ENCODE measurements at places on chromosomes 12 and 14.

GRCh38 chr14:74638966-74639365 is 26.9 kb upstream of the LTBP2 start:
- no peak for DNase-seq

DNA sequence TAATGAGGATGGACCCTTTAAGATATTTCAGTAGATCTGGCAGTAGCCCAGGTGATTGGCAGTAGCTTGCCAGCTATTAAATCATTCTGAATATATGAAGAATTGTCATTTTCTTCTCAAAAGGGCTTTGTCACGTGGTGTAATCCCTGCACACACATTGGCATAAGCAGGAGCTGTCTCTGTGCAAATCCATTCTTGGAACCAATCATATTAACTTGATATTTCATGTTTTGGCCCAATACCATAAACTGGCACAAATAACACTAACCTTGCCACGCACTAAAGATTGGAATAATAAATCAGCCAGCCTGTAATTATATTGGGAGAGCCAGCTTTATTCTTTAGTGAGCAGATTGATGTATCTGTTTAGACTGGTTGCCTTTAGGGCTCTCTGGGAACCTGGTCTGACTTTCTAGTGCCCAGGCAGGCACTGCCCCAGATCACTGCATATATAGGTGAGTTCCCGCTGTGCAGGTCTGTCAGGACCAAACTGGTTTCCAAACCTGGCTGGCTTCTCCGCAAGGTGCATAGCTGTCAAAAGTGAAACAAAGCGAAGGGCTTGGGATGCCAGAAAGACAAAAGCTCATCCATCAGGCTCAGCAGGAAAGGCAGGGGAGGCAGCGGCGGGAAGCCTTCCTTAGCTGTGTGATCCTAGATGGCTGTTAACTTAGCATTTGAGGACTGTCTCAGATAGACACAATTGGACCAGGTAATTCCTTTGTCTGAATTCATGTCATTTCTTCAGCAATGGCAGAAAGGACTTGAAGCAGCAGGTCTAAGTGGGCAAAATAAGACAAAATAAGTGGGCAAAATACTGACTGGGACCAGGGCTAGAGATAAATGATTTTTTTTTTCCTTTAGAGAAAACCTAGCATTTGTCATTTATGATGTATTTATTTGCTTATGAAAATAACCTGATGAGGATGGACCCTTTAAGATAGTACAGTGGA is 128.8 kb upstream of the DYRK2 start:
- DNase-seq = no peak

DNA sequence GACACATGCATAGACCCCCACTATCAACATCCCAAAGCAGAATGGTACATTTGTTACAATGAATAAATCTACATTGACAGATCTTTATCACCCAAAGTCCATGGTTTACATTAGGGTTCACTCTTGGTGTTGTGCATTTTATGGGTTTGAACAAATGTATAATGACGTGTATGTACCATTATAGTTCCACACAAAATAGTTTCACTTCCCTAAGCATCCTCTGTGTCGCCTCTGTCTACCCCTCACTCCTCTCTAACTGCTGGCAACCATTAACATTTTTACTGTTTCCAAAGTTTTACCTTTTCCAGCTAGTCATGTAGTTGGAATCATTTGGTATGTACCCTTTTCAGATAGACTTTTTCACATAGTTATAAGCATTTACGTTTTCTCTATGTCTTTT is 69.5 kb upstream of the LMO3 start:
- no peak for DNase-seq

- no peak for DNase-seq
Observed at GRCh38 chr12:131917711-131918306, 11.3 kb upstream of the PUS1 start.

- no peak for DNase-seq
Observed at GRCh38 chr14:103095210-103095778, 769 bp downstream of the EXOC3L4 start.

DNA sequence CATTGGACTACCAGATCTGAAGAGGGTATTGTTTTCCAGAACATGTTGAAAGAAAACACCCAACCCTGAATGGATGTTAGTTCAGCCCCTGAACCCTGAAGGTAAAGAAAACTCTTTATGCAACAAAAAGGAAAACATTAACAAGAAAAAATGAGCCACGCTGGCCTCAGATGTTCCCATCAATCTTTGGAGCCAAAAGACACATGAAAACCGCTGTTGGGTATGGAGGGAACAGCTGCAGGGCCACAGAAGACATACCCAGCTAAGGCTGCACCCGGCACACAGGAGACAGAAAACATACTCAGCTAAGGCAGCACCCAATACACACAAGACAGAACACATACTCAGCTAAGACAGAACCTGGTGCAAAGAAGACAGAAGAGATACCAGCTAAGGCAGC is 51.3 kb upstream of the GALNT9 start:
- DNase-seq = no peak

DNA sequence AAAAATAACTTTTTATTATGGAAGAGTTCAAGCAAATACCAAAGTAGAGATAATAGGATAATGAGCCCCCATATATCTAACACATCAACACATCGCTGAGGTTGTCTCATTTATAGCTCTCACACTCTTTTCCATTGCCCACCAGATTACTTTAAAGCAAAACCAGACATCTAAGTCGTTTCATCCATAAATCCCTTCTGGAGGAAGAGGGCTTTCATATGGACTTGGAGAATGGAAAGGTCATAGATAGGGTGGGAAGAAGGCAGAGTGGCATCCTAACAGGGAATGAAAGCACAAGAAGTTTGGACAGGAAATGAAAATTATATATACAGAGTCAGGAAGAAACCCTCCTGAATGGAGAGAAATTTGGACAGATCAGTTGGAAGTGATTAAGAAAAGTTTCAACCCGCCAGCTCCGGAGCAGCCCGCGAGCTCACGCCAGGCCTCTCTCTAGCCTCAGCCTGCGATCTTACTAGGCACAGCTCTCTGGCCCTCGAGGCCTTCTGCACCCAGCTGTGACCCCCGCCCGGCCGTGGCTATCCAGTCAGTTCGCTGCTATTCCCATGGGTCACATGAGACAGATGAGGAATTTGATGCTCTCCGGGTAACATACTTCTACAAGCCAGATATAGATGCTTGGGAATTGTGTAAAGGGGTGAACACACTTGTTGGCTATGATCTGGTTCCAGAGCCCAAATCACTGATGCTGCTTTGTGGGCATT is 48.4 kb upstream of the NID2 start:
- DNase-seq = no peak

DNA sequence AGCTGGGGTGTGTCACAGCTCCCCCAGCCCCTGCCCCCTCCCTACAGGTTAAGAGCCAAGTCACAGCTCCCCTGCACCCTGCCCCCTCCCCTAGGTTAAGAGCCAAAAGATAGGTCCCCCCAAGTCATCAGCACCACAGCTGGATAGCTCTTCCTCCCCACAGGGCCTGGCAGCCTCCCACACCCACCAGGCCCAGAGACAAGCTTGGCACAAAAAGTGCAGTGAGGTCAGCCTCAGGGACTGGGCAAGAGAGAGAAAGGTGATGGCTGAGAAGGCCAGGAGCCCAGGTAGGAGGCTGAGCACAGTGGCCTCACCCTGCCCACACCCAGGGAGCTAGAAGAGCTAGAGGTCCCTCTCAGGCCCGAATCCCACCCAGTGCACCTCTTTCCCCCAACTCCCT is 8.7 kb downstream of the ITGA7 start:
- DNase-seq = no peak

- DNase-seq = no peak
Observed at GRCh38 chr12:39780411-39780912, 160.9 kb upstream of the ABCD2 start.

DNA sequence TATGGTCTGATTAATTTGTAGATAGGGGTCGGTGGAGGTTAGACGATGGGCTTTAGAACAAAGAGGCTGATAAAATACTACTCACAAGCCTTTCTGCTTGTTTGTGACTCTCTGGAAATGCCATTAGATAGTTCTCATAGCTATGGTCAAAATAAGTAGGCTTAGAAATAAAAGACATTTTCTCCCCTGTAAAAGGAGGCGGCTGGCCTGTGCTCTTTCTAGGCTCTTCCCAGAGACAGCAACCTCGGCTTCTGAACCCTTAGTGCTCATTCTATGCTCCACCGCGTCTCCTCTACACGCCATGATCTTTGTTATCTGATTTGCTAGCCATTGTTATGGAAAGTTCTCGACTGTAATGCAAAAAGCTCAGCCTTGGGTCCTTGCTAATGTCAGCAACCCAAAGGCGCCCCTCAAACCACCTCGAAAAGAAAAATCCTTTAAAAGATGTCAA is 64.5 kb downstream of the CRADD start:
- no peak for DNase-seq

- peak; percentile 75 for DNase-seq
Observed at GRCh38 chr12:55930771-55931316, at the start of gene DGKA. TSS of gene DGKA (plus strand) at chr12:55931162. CDS start at chr12:55936504, 5,342 bp downstream.

- no peak for DNase-seq
Observed at GRCh38 chr12:34405286-34406227, 383.3 kb downstream of the ALG10 start.

DNA sequence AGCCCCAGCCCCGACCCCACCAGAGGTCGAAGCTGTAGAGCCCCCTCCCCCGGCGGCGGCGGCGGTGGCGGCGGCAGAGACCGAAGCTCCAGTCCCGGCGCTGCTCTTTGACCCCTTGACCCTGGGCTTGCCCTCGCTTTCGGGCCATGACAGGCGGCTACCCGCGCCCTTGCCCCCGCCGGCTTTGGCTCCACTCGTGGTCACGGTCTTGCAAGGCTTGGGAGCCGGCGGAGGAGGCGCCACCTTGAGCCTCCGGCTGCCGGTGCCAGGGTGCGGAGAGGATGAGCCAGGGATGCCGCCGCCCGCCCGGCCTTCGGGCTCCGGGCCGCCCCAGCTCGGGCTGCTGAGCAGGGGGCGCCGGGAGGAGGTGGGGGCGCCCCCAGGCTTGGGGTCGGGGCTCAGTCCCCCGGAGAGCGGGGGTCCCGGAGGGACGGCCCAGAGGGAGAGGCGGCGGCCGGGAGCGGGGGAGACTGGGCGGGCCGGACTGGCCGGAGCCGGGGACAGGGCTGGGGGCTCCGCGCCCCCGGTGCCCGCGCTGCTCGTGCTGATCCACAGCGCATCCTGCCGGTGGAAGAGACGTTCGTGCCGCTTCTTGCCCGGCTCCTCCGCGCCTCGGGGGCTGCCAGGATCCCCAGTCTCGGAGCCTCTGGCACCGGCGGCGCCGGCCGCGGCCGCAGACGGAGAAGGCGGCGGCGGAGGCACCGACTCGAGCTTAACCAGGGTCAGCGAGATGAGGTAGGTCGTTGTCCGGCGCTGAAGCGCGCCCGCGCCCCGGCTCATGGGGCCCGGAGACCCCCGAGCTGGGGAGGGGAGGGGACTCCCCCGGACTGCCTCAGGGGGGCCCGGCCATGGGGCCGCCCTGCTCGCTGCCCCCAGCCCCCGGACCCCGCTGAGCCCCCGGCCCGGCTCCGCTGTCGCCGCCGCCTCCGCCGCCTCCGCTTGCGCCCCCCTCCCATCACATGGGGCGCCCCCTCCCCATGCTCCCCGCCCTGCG is 778 bp downstream of the AGAP2 start:
- no peak for DNase-seq

DNA sequence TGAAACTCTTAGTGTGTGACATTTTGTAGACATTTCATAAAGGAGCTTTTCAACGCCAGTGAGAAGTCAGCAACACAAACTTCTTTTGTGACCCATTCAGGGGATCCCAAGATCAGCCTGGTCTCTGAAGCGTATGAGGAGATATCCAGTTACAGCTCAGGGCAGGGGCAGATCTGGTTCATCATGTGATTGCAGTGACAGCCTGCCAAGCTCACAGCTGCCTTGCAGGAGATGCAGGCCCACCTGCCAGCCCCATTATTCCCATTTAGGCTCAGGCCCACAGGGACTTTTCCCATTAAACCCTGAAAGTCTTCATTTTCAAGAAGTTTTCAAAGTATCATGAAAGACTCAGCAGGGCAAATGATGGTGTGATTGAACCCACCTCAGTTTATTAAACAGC is 38.3 kb downstream of the SRGAP1 start:
- DNase-seq = no peak

DNA sequence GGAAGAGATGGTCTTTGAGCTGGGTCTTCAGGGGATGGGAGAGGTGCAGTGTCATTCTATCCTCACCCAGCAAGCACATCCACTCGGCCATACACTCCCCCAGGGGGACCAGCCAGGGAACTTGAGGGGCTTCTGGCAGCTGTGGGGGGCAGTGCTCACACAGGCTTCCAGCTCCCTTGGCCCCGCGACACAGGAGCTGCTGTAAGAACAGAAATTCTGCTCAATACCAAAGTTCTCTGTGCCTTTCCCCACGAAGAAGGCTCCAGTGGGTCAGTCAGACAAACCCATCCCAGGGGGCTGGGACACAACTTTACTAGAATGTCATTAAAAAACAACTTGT is 289.1 kb upstream of the RTL1 start:
- no peak for DNase-seq

GRCh38 chr12:51242120-51242519 is 3.5 kb downstream of the DAZAP2 start:
- no peak for DNase-seq

GRCh38 chr14:85934886-85935254 is 404.9 kb downstream of the FLRT2 start:
- DNase-seq = no peak

- DNase-seq = peak; percentile 72
Observed at GRCh38 chr14:106790189-106791036, 1264.0 kb downstream of the TMEM121 start.

DNA sequence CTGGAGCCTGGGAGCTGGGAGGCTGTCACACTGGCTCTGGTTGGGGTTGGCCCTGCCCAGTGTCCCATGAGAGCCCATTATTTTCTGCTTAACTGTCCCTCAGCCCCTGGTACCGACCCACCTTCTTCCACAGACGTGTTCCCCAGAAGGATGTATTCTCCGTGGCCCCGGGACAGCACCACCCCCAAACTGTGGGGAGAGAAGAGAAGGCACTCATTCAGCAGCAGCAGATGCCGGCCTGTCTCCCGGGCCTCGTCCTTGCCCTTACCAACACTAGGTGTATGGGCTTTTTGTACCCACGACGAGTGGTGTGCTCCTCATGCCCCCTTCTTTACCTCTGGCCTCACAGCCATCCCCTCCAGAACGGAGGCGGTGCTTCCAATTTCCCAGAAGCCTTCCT is 38.1 kb downstream of the LRTM2 start:
- no peak for DNase-seq

GRCh38 chr14:38718519-38718918 is 384.5 kb downstream of the SEC23A start:
- DNase-seq = no peak
